ENCODE measurements at places on chromosomes 3 and 15.

- no peak for DNase-seq
Measured at GRCh38 chr15:62474771-62475124, 309.7 kb upstream of the C2CD4B start.

- DNase-seq: no peak
Measured at GRCh38 chr15:100948430-100948762, 29.2 kb downstream of the LRRK1 start.

DNA sequence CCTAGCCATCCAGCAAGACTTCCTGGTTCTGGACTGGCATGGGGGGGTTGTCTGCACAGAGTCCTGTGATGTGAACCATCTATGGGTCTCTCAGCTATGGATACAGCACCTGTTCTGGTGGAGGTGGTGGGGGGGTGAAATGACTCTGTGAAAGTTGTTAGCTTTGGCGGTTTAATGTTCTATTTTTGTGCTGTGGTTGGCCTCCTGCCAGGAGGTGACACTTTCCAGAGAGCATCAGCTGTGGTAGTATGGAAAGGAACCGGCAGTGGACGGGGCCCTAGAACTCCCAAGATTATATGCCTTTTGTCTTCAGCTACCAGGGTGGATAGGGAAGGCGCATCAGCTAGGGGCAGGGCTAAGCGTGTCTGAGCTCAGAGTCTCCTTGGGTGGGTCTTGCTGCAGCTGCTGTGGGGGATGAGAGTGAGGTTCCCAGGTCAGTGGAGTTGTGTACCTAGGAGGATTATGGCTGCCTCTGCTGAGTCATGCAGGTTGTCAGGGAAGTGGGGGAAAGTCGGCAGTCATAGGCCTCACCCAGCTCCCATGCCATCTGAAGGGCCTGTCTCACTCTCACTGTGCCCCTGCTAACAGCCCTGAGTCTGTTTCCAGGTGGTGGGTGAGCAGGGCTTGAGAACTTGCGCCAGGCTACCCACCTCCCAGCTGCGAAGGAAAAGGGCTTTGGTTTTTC is 7.1 kb upstream of the LARS2 start:
- no peak for DNase-seq

DNA sequence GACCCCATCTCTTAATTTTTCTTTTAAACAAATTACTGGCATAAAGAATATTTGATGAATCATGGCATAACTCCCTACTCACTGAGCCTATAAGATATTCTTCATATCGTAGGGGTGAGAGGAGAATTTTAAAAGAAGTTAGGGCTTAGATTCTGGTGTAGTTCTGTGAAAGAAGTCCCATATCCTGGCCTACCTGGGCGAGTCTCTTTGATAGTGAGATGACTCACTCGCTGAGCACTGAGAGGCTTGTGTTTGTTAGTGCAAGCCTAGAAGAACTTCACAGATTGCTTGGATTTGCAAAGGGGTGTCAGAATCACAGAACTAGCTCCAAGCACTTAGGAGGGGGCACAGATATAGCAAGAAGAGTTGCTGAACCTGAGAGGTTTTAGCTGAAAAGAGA is 133.8 kb upstream of the TMC3 start:
- no peak for DNase-seq

DNA sequence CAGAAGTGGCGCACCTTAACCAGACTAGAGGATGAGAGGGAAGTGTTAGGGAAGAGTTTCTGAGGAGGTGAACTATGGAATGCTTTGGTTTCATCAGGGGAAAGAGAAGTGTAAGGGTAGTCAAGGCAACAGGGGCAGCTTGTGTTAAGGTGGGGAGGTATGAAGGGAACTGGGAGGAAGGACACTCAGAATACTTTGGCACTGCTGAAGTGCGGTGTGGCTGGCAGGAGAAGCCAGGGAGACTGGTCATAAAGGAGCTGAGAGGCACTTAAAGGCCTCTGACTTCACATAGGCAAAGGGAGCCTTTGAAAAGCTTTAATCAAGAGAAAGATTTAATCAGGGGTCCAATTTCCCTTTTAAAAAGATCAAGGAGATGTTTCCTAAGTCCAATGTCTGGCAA is 129.0 kb downstream of the ERC2 start:
- no peak for DNase-seq

DNA sequence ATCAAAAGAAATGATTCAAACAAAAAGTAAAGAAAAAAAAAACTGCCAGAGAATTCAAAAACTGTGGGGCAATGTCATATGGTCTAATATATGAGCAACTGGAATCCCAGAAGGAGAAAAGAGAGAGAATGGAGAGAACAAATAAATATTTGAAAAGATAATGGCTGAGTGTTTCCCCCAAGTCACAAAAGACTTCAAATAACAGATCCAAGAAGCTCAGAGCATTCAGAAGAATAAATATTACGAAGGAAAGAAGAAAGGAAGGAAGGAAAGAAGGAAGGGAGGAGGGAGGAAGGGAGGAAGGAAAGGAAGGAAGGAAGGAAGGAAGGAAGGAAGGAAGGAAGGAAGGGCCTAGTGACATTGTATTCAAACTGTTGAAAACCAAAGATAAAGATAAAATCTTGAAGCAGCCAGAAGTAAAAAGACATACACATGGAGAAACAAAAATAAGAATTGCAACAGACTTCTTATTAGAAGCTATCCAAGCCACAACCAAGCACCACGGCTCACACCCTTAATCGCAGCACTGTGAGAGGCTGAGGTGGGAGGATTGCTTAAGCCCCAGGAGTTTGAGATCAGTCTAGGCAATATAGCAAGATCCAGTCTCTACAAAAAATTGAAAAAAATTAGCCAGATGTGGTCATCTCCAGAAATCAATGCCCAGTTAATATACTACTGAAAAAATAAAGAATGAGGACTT is 118.9 kb upstream of the IGSF10 start:
- DNase-seq: no peak

DNA sequence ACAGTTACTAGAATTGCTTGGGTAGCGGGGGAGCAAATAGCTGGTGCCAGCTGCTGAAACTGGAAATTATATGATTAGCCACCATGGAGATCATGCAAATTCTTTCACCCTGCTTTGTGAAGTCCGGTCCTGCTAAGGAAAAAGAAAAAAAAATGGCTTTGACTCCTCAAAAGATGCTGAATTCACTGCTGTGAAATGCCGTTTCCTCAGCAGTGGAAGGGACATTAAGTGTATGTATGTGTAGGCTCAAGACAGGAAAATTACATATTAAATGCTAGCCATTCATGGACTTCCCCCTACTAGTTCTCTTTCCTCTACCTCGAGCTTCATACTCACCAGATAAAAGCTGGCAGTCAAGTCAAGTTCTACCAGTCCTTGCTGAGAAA is 81.9 kb upstream of the ZBED2 start:
- no peak for DNase-seq

DNA sequence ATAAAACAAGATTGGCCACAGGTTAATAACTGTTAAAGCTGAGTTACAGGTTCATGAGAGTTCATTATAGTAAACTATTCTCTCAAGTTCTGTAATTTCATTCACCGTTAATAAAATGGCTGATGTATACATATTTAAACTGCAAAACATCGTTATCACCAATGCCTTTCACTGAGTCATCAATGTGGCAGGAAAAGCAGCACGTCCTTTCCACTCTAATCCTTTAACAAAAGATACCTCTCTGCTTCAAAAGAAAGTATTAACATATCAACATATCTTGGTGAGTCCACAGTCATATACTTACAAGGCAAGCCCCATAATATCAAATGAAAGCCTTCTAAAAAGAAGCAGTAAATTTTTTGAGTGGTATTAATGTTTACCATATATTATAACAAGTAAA is 54.5 kb downstream of the UACA start:
- no peak for DNase-seq

DNA sequence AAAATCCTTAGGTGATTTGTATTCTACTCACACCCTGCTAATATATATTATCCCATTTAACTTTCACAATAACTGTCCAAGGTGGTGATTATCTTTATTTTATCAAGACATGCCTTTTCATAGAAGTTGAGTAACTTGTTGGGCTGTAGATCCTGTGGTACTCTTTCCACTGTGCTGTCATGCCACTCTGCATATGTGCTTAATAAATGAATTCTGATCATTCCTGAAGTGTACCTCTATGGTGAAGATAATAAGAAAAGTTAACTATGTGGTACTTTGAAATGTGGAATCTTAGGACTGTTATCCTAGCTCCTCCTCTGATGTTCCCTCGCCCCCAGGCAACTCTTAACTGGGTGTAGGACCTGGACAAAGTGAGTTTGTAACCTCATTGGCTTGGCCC is 5.2 kb downstream of the SNRK start:
- DNase-seq: no peak

DNA sequence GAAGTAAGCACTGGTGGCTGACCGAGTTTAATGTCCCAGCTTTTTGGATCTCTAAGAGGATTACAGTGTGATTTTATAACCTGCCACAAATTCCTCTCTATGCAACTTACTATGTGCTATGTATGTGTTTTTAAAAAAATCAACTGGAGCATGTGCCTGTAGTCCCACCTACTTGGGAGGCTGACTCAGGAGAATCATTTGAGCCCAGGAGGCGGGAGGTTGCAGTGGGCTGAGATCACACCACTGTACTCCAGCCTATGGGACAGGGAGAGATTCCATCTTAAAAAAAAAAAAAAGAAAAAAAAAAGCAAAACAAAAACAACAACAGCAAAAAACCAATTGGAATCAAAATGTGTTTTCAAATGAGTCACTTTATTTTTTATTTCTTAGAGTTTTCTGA is 29.6 kb downstream of the DUT start:
- DNase-seq: no peak

DNA sequence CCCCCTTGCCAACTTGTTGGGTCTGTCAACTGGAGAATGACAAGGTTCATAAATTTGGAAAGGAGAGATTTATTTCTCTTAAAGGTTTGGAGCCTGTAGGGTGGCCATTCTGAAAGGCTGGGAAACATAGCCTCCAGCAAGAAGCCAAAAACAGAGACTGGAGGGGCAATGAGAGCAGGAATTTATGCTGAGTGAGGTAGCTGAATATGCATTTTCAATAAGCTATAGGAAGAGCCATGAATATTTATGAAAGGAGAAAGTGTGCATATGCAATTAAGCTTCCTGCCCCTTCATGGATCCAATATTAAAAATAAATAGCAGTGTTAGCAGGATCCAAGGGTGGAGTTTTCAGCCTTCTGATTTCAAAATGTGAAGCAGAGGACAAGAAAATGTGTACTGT is 306.1 kb upstream of the LRRC3B start:
- DNase-seq: no peak

DNA sequence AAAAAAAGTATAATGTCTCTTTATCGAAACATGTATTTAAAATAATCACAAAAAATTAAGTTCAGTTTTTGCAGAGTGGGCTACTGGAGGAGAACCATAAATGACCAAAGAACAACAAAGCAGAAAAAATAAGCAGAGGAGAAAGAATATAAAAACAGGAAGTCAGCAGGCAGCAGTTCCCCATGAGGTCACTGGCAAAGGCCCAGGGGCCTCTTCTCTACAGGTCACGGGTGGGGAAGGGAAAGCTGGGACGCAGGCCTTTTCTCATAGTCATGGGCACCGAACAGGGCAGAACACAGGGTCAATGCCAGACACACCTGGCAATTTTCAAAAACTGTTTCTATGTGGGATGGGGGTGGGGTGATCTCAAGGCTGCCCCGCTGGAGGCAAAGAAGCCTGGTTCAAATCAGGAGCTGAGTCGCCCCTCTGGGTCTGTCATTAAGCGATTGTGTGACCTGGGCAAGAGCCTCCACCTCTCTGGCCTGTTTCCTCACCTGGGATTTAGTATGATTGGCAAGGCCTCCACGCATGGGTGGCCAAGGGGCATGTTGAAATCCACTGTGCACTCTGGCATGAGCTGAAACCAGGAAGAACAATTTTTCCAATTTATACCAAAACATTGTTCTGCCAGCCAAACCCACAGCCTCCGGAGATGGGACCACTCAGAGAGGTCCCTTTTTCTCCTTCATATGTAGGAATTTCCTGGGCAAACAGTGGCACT is 43.8 kb upstream of the UACA start:
- no peak for DNase-seq

DNA sequence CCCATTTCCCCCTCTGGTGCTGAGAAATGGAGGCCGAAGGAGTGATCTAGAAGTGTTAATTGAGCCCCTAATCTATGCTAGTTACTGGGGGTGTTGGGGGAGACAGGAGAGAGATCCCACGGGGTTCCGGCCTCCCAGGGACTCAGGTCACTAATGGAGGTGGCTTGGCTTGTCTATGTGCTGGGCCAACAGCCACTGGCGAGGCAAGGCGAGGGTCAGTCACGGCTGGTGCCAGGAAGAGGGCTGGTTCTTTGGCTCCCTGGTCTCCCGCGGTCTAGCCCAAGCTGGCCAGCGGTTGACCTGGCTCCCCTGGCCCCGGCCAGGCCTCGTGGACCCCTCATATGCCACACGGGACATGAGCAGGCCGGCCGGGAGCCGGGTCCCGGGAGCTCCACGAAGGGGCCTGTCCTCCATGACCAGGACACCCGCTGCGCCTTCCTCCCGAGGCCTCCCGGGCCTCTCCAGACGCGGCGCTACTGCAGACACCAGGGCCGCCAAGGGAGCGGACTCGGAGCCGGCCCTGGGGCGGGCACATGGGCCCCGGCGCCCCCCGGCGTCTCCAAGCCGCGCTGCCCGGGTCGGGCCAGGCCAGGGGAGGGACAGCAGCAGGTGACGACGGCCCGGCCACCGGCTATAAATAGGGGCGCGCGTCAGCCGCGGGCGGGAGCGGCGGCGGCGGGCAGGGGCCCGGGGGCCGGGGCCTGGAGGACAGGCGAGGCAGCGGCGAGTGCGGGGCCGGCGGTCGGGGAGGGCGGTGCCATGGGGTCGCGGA is at the start of gene ALPK3:
TSS of gene ALPK3 (plus strand) at position 663 of the 772 bp plus-strand sequence. CDS start at position 760, 97 bp downstream.
- DNase-seq: no peak

DNA sequence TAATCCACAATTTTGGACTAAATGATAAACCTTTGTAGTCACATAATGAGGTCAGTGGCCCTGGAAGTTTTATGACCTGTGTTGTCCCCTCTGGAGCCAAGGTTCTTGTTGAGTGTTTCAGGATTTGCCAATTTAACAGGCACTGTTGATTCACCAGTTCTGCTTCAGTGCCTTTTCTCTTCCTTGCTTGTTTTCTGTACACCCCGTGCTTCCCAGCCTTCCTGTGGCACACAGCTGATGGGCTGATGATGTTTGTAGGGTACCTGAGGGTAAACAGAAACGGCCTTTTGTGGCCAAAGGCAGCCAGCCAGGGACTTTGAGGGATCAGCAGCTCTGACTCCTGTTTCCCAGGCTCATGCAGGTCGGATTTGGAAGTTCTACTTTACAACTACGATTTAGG is 13.3 kb downstream of the GYG1 start:
- DNase-seq: no peak

GRCh38 chr3:52218937-52219650 is 6.4 kb downstream of the TLR9 start:
- no peak for DNase-seq

DNA sequence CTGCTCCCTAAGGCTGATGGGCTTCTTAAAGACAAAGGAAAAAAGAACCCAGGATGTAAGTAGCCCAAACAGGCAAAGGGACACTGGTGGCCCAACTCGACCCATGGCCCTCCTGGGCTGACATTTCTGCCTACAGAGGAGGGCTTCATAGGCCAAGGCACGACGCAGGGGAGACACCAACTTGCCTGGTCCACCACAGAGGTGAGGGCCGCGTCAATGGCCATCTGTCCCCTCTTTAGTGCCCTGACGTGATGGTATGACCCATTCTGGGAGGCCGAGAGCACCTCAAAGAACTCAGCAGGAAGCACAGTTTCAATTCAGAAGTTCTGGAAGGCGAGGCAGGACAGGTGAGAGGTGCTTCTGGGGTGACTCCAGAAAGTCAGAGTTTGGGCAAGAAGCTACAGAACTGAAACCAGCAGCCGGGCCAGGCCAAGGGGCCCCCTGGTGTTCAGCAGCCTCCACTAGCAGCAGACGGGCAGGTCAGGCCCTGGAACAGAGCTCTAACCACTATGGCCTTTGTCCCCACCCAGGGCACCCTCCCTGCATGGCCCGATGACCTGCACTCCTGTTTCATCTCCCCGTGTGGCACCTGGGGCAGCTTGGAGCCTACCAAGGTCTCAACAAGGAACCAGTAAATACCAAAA is 45.1 kb downstream of the HMCES start:
- no peak for DNase-seq
